Vagina (tissue), 2 donors: ENCODE measurements at places on chromosomes 13 and 19. TPM values are rescaled to one million over a fixed set of nuclear protein-coding genes. Genes with fewer than 3 reads are reported as not detected.

GRCh38 chr19:32476032-32476350 lies 70.4 kb downstream of the DPY19L3 start:
- H3K36me3 ChIP-seq, result no peaks in the 10 kb centered on the region
- H3K27ac ChIP-seq, result no peak overlapping the region
- H3K4me1 ChIP-seq, result no peaks in the 10 kb centered on the region
- no peak for DNase-seq

DNA sequence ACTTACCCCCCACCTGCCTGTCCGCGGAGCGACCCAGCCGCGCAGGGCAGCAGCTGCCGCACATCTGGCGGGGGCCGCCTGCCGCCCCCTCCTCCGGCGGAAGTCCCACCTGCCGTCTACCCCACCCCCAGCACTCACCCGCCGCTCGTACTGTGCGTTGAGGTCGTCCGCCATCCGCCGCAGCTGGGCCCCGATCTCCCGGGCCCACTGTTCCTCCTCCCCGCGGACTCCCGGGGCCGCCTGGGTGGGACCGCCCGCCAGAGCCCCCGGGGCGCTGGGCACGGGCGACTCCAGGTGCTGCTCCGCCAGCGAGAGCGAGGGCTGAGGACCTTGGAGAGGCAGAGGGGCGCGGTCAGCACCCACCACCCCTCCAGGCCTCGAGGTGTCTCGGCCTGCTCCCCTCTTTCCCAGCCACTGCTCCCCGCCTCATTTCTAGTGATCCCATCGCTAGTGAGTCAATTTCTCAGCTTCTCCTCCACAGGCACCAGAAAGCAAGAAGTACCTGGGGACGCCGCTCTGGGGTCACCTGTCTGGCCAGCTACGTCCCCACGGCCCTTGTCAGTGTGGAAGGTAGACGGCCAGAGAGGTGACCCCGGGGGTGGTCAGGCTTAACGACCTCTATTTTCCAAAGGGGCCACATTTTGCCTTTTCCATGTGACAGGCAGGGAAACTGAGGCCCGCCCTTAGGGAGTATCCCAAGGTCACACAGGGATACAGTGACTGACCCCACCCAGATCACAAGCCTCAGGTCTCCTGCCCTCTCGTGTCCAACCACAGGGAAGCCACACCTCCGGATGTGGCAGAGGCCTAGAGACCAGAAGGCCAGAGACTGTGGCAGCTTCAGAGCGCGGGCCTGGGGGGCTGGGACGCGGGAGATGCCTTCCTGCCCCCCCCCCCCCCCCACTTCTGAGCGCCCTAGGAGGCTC lies 4.3 kb downstream of the BBC3 start:
- peak overlapping the region; percentile 57 for H3K4me3 ChIP-seq
- no peak for DNase-seq
- H3K27ac ChIP-seq, result peak overlapping the region; percentile 100
- H3K4me1 ChIP-seq, result peaks cover 52% of the 10 kb centered on the region
- peaks cover 8% of the 10 kb centered on the region for H3K36me3 ChIP-seq

GRCh38 chr13:37510441-37510840 lies 88.1 kb downstream of the POSTN start:
- H3K4me3 ChIP-seq, result no peak overlapping the region
- no peak for DNase-seq
- no peaks in the 10 kb centered on the region for H3K4me1 ChIP-seq
- H3K27ac ChIP-seq, result no peak overlapping the region
- no peaks in the 10 kb centered on the region for H3K27me3 ChIP-seq

DNA sequence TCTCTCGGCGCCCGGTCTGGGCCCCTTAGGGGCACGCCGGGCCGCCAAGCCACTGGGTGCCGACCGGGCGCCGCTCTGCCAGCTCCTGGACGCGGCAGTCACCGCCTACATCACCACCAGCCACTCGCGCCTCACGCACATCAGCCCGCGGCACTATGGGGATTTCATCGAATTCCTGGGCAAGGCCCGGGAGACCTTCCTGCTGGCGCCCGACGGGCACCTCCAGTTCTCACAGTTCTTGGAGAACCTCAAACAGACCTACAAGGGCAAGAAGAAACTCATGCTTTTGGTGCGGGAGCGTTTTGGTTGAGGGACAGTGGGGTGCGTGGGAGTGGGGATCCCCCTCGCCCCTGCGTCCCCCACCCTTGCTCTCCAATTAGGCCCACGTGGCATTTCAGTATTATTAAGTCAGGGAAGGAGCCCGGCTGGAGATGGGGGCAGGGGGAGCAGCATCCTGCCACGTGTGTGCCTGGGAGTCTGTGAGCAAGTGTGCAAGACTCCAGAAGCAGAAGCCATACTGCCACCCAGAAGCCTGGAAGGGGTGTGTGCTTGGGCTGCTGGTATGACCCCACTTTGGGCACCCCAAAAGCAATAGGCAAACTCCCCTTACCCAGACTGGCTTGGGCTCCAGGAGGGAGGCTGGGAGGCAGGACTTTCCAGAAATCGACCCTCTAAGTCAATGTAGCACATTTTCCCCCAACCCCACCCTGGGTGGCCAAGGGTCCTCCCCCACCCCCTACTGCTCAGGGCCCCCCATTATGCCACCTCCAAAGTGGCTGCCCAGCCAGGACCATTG lies 35.7 kb downstream of the ZSWIM4 start:
- H3K4me1 ChIP-seq, result peaks cover 31% of the 10 kb centered on the region
- no peaks in the 10 kb centered on the region for H3K36me3 ChIP-seq
- H3K27ac ChIP-seq, result no peak overlapping the region
- H3K27me3 ChIP-seq, result no peaks in the 10 kb centered on the region
- H3K4me3 ChIP-seq, result no peak overlapping the region

DNA sequence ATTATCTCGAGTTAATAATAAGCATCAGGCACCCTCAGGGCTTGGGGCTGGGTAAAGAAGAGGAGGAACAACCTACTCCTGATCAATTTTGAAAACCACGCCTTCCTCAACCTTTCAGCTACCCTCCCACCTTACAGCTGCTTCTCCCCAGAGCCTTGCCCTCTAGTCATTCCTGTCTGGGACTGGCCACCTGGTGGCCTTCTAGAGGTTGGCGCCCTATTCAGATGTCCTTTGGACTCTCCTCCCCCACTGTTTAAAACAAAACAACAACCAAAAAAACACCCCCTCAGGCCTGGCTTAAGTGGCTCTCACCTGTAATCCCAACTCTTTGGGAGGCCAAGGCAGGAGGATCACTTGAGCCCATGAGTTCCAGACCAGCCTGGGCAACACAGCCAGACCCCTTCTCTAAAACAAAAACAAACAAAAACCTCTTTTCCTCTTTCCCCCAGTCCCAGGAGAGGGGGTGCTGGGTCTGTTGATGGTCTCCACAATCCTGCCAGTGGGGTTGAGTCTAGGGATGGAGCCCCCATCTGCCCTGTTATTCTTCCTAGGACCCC lies 62.3 kb downstream of the CCDC70 start:
- DNase-seq, result peak; percentile 52
- no peak overlapping the region for H3K4me3 ChIP-seq
- H3K27me3 ChIP-seq, result no peaks in the 10 kb centered on the region
- H3K36me3 ChIP-seq, result no peaks in the 10 kb centered on the region

The TUBA3C gene
- not detected for total RNA-seq

DNA sequence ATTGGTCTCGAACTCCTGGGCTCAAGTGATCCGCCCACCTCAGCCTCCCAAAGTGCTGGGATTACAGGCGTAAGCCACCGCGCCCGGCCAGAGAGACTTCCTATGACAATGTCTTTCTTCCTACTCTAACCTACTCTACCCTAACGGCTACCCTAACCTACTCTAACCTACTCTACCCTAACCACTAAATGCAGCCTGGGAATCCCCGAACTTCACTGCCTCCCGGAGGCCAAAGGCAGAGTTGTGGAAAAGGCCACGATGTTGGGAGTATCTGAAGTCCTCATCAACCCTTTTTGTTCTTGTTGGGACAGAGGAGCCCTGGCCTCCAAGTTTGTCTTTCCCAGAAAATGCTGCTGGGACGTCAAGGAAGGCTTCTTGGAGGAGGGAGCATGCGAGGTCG lies 967 bp upstream of the NR2C2AP start:
- no peaks in the 10 kb centered on the region for H3K27me3 ChIP-seq
- H3K4me3 ChIP-seq, result peak overlapping the region; percentile 79
- no peak for DNase-seq
- H3K4me1 ChIP-seq, result peaks cover 11% of the 10 kb centered on the region
- no peak overlapping the region for H3K27ac ChIP-seq

GRCh38 chr19:8398311-8398771 lies 8.2 kb downstream of the RAB11B start:
- H3K4me3 ChIP-seq, result no peak overlapping the region
- no peaks in the 10 kb centered on the region for H3K27me3 ChIP-seq
- H3K36me3 ChIP-seq, result no peaks in the 10 kb centered on the region

- no peak for DNase-seq
- peak overlapping the region; percentile 90 for H3K27ac ChIP-seq
- H3K36me3 ChIP-seq, result peaks cover 10% of the 10 kb centered on the region
- peaks cover 43% of the 10 kb centered on the region for H3K4me1 ChIP-seq
- no peaks in the 10 kb centered on the region for H3K27me3 ChIP-seq
- peak overlapping the region; percentile 59 for H3K4me3 ChIP-seq
Observed at GRCh38 chr19:45424191-45425058, 708 bp upstream of the ERCC1 start.

The GPR12 gene
- not detected for total RNA-seq
